ENCODE measurements at places on chromosomes 16 and 17.

GRCh38 chr17:50855708-50856330 lies 10.3 kb downstream of the TOB1 start:
- DNase-seq: peak; percentile 83

GRCh38 chr16:68373528-68374245 lies 62.9 kb downstream of the PRMT7 start:
- peak; percentile 35 for DNase-seq

DNA sequence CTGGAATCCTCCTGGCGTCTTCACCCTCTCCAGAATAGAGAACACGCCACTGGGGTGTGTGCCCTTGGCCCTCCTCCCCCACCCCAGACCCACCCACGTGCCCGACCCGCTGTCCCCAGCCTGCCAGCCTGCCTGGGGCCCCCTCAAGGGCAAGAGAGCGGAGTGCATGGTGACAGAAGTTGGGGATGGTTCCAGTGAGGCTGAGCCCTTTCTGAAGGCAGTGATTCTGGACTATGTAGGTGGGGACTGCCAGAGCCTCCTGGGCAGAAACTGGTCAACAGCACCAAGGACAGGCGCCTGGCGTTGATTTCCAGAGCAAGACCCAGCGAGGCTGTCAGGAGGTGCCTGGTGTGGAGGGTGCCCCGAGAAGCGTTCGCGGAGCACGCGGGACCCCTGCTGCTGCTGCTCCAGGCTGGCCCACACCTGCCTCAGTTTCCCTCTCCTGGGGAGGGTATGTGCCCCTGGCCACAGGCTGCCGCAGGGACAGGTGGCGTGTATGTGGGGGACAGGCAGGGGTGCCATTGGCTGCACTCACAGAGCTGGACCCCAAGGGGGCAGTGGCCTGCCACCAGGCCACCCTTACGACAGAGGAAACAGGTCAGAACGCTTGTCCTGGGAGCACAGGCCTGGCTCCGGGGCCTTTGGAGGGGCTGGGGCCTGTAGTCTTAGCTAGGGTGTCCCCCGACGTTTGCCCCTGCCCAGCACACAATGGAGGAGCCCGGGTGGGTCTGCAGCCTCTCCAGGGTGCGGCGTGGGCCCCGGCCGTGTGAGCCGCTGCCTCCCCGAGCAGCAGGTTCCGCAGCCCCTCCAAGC lies 1.2 kb downstream of the SSTR5 start:
- no peak for DNase-seq

GRCh38 chr17:20273741-20274500 lies 193.4 kb downstream of the LGALS9B start:
- DNase-seq: no peak

GRCh38 chr17:33689725-33690124 lies 396.6 kb upstream of the ASIC2 start:
- DNase-seq: no peak

DNA sequence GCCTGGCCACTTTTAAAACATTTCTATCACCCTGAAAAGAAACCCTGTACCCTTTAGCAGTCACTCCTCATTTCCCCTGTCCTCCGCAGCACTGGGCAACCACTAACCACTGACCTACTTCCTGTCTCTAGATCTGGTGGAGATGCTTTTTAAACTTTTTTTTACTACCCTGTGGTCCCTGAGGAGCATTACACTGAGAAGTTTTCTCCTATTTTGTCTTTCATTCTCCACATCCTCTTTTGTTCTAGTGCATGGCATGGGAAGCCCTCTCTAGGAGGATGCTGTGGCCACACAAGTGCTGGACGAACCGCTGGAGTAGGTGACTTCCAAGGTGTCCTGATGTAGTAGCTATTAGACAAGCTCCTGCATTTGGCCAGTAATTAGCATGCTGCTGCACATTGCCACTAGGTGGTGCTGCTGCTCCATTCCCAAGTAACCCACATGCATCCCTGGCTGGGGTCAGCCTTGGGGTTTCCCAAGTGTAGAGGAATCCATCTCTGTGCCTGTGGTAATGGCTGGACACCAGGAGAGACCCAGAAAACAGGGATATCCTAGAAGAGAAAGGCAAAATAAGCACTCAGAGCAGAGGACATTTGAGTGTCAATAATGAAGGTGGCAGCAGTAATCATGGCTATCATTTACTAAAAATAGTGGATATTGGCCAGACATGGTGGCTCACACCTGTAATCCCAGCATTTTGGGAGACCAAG lies 143.8 kb upstream of the CRHR1 start:
- DNase-seq: no peak

DNA sequence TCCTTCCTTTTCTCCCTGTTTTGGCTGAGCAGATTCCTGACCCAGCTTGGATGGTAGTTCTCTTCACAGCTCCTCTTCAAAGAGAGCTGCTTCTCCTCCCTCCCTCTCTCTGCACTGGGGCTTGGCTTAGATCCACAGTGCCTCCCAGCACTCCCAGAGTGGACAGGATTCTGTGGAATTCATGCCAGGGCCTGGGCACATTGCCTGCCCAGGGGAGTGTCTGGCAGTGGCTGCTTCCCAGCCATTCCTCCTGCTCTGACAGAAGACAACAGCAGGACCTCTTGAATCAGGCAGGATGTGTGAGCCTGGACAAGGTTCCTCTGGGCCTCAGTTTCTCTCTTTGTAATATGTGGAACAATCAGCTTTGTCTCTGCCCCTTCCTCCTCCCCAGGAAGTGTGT lies 4.5 kb upstream of the MMP28 start:
- no peak for DNase-seq

DNA sequence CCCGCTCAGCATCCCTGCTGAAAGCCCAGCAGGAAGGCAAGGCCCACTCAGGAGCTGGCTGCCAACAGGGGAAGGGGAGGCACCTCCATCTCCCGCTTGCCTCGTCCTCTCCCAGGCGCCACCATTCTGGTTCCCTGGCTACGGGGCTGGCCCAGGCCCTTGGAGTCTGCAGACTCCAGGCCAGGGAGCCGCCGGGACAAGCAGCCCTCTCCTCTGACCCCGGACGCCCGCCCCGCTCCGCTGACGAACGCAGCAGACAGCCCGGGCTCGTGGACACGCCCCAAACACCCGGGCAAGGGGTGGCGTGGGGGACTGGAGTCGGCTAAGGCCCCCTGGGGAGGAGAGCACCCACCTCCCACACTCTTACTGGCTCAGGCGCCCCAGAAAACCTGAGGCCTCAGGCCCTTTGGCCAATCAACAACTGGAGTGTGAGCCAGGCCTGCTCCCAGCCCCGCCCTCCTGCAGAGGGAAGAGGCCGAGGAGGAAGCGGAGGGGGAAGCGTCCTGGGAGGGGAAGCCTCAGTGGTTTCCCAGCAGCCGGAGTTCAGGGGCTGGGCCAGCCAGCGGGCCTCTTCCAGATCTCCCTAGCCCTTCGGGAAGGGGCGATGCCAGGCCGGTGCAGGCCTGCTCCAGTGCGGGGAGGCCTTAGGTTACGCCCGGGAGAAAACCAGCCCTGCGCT lies 4.2 kb downstream of the MNT start:
- peak; percentile 93 for DNase-seq

GRCh38 chr17:81247339-81247990 lies 8.3 kb downstream of the NDUFAF8 start:
- DNase-seq: no peak

DNA sequence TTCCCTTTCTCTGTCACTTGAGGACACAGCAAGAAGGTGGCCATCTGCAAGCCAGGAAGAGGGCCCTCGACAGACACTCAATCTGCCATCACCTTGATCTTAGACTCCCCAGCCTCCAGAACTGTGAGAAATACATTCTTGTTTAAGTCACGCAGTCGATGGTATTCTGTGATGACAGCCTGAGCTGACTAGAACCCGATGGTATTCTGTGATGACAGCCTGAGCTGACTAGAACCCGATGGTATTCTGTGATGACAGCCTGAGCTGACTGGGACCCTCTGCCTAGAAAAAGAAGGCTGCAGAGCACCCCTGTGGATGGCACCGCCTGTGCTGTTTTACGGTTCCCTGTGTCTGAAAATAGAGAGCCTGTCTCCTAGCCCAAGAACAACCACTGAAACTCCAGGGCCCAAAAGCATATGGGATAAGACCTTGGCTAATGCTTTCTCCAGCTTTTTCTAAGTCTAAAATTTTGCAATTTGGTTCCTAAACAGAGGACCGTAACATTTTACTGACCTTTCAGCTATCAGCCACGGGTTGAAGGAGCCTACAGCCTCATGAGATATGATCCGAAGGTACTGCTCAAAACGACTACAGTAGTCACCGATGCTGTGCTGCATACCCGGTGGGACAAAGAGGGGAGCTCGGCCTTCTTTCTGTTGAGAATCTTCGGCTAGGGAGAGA lies 33.1 kb upstream of the PITPNM3 start:
- DNase-seq: no peak

DNA sequence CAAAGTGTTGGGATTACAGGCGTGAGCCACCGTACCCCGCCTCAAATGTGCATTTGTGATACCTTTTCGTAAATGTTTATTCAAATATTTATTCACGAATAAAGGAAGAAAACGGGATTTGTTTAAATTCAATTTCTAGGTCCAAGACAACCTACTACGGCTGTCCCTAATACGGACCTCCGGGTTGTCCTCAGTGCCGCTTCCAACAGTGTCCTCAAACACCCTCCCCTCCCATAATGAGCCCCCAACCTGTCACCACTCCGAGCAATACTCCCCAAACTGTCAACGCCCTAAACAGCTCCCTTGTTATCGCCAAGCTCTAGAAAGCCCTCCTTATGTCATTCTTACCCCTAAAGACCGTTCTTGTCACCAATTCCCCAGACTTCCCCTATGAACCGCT lies 539 bp upstream of the GABARAPL2 start:
- no peak for DNase-seq

- no peak for DNase-seq
Measured at GRCh38 chr16:74449470-74449869, 28.2 kb upstream of the CLEC18B start.

DNA sequence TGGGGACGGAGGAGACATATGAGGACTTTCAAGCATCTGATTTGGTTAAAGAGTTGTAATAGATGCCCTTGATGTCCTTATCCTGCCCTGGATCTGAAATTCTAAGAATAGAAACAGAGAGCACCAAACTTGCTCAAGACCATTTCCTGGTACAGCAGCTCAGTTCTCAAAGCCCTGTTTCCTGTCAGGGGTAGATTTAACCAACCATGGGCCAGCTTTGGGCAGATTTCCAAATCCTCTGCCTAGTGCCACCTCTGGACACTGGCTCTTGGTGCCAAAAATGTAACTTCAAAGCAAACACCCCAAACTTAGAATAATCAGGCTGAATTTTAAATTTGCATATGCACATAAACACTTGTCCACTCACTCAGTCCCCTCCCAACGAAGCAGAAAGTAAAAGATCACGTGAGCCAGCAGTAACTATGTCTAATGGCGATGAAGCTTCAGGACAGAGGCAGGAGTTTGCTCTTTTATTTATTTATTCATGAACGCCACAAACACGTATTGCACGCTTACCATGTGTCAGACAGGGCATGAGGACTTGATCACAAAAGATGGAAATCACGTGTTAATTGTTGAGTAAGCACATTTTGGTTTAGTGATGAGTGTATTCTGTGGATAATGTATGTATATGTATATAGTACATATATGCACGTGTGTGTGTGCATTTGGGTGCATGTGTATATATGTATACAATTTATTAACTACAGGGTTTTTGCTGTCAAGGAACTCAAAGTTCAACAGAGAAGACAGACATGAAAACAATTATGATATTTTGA lies 23.1 kb upstream of the SDK2 start:
- no peak for DNase-seq

- DNase-seq: no peak
Measured at GRCh38 chr17:3512505-3513171, 36.8 kb downstream of the ASPA start.

- peak; percentile 26 for DNase-seq
Measured at GRCh38 chr17:70239391-70239826, 70.1 kb downstream of the KCNJ2 start.

DNA sequence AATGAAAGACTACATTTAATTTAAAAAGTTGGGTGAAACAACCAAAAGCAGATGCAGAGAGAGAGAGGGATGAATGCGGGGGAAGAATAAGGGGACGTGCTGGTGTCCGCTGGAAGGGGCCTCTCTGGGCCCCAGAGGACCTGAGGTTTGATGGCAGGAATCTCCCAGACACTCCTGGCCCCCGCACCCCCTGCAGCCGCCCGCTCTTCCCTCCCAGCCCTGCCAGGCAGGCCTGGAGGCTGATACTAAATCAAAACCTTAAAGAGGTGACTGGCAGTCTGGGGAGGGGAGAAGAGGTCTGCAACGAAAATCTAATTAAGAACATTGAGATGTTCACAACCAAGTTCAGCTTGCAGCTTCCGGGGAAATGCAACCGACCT lies 2.4 kb downstream of the FOXL1 start:
- no peak for DNase-seq

DNA sequence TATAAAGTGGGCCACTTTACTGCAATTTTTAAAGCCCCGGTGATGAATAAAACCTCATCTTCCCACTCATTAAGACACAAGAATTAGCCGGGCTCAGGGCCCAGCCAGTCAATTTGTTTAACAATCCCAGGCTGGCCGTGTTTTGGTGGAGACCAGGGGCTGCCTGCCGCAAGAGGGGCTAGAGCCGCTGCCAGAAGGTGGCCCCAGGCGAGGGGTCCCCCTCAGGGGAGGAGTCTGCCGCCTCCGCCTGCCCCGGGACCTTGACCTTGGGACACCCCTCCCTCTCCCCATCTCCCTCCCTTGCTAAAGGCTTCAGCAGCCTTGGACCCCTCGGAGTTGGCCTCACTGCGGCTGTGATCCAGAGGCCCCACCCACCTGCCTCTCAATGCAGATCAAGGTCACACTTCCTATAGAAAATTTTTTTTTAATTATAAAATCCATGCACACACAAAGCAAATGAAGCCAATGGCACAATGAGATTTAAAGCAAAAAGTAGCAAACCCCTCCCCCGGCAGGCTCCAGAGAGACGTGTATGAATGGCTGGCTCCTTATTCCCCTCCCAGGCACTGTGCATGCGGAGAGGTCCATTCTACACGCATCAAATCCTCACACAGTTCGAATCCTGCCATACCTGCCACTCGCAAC lies 23.0 kb upstream of the SLC38A10 start:
- DNase-seq: no peak

GRCh38 chr17:30344283-30345088 lies 10.6 kb upstream of the TMIGD1 start:
- peak; percentile 96 for DNase-seq

DNA sequence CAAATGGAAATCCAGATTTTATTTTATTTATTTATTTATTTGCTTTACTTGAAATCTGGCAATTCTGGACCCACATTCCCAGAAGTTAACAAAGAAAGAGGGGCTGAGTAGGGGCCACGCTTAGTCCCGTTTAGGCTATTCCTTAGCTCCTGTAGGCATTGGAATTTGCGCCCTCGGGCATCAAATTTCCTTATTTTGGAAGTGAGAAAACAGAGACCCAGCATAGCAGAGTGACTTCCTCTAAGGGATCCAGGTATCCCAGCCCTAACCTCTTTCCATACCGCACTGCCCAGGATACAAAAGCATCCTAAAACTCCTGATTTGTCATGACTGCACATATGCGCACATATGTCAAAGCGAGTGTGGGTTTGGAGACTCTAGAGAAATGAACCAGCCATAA lies 19.0 kb upstream of the SMG1 start:
- DNase-seq: no peak

GRCh38 chr17:49076573-49077384 lies 55.8 kb upstream of the B4GALNT2 start:
- no peak for DNase-seq
